ENCODE measurements at places on chromosomes 2 and 18. TPM values are rescaled to one million over a fixed set of nuclear protein-coding genes. Genes with fewer than 3 reads are reported as not detected.

Gene MYOM1
- 0.07 TPM for total RNA-seq

Gene CAPN14
- total RNA-seq = not detected

Gene NCKAP1
- 80.3 TPM for total RNA-seq

Gene IHH
- 0.07 TPM for total RNA-seq

Gene ABCB6
- total RNA-seq = 21.1 TPM

Gene TMEM185B
- total RNA-seq = 67.5 TPM

Gene MYCN
- total RNA-seq = not detected

Gene UGT1A3
- total RNA-seq = not detected

Gene SLC30A3
- total RNA-seq = not detected

Gene CRYGC
- total RNA-seq = not detected

GRCh38 chr2:96880891-96881273 is 11.0 kb upstream of the SEMA4C start:
- DNase-seq = no peak

DNA sequence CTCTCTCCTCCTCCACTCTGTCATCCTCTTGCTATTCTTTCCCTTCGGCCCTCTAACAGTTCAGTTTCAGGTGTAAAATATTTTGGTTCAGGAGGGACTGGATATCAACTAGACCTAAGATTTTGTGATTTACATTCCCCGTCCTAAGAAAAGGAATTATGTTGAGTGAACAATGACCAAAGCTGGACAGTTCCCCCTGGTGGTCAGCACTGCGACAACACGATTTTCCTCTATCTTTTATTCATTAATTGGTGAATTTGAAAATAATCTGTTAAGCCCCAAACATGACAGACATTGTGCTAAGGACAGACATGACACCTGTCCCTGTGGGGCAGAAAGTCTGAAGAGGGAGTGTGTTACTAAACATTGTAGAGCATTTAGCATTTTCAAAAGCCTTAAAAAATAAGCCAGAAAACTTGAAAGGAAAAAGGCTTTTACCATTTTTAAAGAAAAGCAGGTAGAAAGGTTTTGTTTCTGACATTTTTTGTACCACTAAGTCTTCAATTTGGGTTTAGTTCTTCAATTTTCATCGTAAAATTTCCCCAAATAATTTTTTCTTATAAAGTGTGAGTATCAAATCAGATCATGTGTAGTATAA is 28.4 kb upstream of the GTF2A1L start:
- peak; percentile 62 for DNase-seq

DNA sequence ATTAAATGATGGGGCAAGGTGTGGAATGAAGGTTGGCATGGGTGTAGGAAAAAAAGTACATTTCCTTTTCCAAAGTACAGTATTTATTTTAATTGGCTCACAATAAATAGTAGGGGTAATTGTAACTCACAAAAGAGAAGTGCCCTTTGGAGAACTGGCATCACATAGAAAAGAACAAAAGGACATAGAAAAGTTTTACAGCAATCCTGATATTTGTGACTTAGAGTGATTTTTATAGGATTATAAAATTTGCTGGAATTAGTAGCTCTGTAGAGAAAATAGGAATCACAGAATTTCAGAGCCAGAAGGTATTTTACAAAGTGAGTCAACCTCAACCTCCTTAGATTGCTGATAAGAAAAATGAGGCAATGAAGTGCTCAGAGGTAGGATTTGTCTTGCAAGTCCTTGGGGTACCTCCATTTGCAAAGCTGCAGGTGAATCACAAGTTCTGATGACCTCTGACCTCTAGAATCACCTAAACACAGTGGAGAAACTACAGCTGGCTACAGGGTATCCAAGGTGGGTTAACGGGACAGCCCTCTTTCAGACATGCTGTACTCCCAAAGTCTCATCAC is 133.6 kb downstream of the SOCS6 start:
- DNase-seq = peak; percentile 67

DNA sequence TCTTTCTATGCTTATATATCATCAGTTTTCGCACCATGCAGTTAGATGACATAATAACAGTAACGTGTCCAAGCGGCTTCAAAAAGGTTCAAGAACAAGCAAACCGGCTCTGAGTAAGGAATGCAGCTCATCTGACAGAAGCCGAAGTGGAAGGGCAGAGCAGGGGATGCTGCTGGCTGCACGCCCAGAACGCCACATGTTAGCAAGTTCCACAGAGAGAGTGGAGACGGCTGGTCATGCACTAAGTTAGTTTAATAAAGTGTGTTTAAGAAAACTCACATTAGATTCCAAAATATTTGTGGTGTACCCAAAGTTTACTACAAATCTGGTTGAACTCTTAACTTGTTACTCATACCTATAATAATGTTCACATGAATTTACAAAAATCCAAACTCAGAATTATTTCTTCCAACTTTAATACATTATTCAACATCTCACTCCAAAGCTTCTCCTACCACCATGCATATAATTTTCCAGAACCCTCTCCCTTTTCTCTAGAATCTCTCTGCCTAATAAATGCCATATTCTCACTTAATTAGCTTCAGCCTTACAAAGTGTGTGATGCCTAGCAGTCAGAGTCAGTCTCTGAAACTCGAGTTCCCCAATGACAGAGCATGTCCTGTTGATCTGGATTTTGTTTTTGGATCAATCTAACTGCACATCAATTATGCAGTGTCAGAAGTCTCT is 170.0 kb downstream of the DNAH7 start:
- DNase-seq = peak; percentile 35

- no peak for DNase-seq
These were observed 245.7 kb upstream of the RND3 start for GRCh38 chr2:150733051-150733618.

GRCh38 chr2:70003093-70003830 is 41.8 kb upstream of the ASPRV1 start:
- DNase-seq = no peak

GRCh38 chr2:37653805-37654378 is 17.6 kb downstream of the CDC42EP3 start:
- no peak for DNase-seq

GRCh38 chr2:17317439-17317976 is 200.7 kb downstream of the RAD51AP2 start:
- DNase-seq = no peak

DNA sequence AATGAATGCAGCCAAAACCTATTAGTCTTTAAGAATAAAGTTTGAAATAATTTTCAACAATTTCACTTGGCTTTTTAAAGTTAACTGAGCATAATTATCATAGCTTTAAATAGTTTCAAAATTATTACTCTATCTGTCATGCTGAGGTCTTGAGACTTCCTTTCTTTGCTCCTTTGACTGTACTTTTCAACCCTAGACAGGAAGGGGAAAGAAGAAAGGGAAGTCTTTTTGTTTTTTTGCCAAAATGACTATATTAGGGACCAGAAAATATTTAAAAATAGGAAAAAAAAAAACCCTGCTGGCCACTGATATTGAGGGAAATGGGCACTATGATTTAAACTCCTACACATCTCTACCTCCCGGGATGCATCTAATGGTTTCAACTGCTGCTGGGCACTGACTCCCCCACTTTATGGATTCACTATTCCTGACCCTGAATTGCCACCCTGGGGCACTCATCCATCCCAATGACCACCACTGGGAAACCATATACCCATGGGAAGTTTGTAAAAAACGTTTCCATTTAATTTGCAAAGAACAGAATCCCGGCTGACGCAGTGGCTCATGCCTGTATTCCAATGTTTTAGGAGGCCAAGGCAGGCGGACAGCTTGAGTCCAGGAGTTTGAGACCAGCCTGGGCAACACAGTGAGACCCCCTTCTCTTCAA is 50.5 kb downstream of the GAREM1 start:
- no peak for DNase-seq

DNA sequence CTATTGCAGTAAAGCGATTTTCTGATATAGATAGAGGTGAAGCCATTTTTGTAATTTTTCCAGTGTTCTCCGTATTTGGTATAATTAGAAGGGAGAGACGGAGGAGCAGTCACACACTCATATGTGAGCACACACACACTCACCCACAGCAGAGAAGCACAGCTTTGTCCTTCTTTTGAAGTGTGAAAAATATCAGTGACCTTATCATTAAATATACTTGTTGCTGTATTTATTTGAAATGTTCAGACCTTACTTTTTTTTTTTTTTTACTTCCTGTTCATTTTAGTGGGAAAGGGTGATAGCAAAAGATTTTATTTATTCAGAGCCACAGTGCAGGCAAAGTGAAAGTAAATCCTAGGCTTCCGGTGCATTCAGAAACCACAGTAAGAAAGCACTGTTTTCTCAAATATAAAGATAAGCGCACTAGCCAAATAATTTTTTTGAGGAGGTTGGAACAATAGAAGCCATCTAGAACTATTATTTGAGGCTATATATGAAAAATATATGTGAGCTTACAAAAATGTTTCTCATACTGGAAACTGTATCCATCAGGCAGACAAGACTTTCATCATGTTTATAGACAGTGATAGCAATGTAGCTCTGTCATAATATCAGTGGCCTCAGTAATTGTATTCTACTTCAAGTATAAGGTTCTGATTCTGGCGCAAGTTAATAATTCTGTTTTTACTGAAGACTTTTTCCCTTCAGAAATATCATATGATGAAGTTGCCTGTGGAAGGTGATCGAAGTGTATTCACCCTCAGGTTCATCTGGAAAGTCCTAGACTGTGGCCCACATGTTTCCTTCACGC is 37.2 kb downstream of the TSHZ1 start:
- DNase-seq = peak; percentile 15

DNA sequence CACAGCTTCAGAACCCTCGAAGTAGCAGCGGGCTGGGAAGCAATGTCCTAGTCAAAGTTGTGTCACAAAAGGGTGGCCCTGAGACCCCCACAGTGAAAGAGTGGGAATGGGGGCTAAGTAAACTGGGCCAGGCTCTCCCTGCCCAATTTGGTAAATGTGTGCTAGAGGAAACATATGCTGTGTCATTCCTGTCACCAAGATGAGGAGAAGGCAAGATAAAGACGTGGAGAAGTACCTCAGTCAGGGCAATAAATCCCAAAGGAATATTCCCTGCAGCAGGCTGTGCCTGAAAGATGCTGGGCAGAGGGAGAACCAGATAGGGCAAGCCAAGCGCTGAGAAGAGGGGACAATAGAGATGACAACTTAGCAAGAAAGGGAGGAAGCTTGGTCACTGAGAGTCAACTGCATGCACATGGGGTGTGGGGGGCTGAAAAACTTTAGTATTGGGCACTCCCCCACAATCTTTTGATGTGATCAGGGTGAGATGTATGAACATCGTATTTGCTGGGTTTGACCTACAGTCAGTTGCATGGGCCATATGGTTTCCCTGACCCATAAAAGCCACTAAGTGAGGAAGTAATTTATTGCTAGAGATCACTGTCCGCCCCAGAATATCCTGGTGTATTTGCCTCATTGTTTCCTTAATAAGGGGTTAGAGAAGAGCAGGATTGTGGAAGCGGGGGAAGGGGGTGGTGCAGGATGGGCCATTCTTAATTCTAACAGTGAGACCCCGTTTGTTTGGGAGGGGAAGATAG is 49.9 kb upstream of the CXCR4 start:
- DNase-seq = no peak

DNA sequence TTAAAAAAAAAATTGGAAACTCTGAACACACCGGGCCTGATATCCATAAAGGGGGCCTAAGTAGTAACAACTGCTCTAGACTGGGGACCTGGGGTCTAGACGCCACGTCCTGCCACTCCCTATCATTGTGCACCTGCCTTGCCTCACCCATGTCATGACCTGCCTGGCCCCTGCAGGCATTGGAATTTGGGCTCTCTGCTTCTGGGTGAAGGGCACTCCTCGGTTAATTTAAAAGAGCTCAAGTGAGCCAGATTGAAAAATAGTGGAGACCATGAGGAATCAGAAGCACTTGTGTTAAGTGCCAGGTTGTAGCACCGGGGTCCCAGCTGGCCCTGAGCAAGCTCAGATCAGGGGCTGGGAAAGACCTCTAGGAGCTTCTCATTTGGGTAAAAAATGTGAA is 48.1 kb downstream of the SLC4A1AP start:
- DNase-seq = no peak

DNA sequence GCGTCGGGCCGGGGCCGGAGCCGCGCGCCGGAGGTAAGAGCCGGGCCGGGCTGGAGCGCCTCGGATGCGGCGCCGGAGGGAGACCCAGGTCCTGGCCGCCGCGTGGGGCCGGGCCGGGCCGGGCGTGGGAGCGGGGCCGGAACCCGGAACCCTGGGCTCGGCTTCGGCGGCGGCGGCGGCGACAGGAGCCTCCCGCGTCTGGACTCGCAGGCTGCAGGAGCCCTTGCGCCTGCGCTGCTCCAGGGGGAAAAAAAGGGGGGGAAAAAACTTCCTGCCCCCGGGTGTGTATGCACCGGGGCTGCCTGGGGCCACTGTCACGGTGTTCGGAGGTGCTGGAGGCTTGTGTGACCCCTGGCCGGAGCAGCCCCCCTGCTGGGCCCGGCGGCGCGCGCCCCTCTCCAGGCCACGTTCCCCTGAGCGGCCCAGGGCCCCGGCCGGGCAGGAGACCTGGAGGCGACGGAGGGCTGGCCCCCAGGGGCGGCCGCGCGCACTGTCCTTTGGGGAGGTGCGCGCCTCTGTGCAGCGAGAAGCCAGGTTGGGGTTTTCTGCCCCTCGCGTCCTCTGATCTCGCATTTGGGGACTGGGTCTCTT is 864 bp downstream of the KLHL29 start:
- DNase-seq = no peak

DNA sequence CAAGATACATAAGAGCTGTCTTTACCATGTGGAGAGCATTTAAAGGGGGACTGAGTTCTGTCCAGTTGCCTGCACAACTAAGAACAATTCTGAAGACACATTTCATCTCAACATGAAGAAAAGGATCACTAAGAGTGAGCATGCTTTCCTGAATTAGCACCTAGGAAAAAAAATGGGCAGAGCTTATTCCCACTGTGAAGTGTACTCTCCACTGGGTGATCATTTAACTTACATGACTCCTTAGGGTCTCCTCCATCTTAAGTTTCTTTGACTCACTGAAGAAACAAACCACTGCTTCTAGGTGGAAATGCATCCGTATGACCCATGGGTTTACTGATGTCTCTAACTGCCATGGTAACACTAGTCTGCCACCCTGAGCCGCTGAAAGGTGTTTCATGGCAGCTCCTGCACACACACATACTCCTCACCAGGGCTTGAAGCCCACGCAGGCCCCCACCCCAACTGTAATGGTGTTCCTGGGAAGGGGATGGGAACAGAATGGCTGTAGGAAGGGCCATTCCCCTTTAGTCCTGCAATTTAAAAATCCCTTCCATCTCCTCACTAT is 27.1 kb downstream of the HDLBP start:
- DNase-seq = no peak

- DNase-seq = peak; percentile 39
These were observed 18.3 kb downstream of the FASTKD2 start for GRCh38 chr2:206783718-206784117.
